ENCODE measurements at places on chromosomes 7 and 10.
A peak's percentile ranks its signal among the peaks of the same experiment; 100 is the strongest.

- peak; percentile 29 for DNase-seq
These were observed 120.0 kb upstream of the SAMD8 start for GRCh38 chr10:74991435-74991834.

- DNase-seq = no peak
These were observed 118.8 kb upstream of the MYO3A start for GRCh38 chr10:25815236-25815635.

GRCh38 chr7:133562621-133563020 lies 309.7 kb downstream of the EXOC4 start:
- no peak for DNase-seq

DNA sequence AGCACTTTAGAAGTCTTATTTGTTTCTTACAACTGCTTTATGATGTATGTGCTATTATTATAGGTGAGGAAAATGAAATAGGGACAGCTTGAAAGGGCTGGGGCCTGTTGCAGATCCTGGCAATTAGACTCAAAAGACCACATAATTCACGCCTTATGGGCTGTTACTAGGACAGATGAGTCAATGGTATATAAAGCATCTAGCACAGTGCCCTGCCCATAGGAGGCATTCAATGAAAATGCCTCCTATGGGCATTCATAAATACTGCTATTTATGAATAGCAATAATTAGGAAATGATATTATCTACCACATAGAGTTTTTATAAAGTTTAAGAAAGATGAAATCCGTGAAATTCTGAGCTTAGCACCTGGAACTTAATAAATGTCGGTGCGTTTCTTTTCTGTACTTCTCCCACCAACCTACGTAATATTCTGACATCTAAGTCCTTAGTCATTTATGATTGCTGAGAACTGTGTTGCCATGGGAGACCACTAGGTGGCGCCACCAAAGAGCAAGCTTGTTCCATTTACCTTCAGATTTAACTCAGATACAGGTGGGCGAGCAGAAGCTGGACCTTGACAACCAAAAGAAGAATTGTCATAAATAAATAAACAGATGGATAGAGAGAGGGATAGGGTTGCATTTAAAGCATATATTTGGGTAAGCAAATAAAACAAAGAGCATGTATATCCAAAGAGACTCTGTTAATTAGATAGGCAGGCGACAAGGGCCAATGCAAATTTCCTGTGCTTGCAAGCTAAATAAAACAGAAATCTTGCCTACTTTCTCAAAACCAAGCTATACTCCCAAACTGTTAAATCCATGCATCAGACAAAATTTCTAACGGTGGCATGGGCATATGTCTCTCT lies 699.9 kb downstream of the INHBA start:
- peak; percentile 30 for DNase-seq

DNA sequence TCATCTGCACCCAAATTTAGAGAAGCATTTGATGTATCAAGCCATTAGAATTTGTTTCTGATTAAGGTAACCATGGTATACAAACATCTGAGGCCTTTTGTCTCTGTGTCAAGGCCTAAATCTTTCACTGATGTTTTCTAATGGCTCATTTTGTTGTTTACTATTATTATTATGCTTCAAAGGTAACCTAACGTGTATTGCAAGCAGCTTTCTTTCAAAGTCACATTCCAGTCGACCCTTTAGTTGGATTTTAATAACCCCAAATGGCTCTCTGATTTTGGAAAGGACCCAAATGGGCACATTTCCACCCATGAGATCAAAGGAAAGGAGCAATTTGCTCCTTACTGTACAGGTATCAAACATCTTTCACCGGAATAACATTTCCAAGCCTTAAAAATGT lies 46.7 kb upstream of the WNT16 start:
- no peak for DNase-seq

- DNase-seq = no peak
These were observed 271.3 kb downstream of the FGFR2 start for GRCh38 chr10:121326905-121327304.

GRCh38 chr10:125169279-125169678 lies 8.9 kb upstream of the CTBP2 start:
- DNase-seq = no peak
